LoVo (cell line): ENCODE measurements at places on chromosomes 3 and 15.

GRCh38 chr3:125022206-125022605 is 33.6 kb downstream of the HEG1 start:
- DNase-seq: no peak

DNA sequence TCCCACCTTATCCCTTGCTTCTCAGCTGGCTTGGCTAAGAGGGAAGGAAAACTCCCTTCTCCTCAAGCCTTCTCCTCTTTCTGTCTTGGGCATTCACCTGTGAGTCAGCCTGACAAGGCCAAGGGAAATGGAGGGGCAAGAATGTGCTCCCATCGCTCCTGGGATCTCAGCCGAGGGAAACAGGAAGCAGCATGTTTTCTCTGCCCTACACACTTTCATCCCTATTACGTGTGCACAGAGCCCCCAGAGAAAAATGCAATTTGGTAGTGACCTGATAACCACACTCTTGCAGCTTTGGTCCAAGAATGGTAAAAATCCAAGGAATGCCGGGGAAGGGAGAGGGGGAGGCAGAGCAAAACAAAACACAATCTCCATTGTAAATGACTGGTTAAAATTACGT is 32.9 kb upstream of the MTMR10 start:
- DNase-seq: peak; percentile 32

DNA sequence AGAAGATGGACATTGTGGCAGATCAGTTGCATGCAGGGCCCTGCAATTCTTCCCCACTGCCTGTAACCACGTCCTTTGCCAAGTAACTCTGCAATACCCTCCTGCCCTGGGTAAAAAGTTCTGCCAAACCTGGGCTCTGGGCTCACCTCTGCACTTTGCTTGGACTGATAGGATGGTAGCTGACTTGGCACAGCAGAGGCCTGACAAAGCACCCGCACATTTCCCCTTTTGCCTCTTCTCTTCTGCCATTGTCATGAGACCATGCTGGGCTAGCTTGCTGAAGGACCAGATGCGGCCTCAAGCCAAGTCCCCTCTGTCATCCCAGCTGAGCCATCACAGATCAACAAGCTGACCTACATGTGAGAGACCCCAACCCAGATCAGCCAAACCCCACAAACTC is 122.4 kb downstream of the SMAD6 start:
- no peak for DNase-seq

- DNase-seq: no peak
Measured at GRCh38 chr15:79257454-79257853, 25.1 kb upstream of the ANKRD34C start.

- DNase-seq: no peak
Measured at GRCh38 chr3:175869404-175869803, 1010.3 kb downstream of the NAALADL2 start.

- DNase-seq: peak; percentile 11
Measured at GRCh38 chr3:16240229-16241023, 24.3 kb downstream of the DPH3 start.

GRCh38 chr3:194129581-194130133 is 6.3 kb upstream of the HES1 start:
- DNase-seq: no peak

- DNase-seq: no peak
Measured at GRCh38 chr3:141929341-141929995, 53.0 kb downstream of the ATP1B3 start.

GRCh38 chr15:50116477-50116876 is 2.6 kb downstream of the ATP8B4 start:
- peak; percentile 18 for DNase-seq

DNA sequence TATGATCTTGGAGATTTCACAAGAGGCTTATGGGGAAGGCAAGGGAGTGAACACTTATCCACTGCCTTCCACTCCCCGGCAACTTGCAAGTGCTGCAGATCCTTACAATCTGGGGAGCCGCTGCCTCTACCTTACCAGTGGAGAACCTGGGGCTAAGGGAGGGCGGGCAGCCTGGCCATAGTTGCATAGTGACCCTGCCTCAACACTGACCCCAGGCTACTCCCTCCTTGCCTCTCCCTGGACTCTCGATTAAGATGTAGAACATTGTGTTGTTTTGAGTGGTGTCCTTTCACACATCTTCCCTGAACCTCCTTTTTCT is 30.6 kb downstream of the SLC6A11 start:
- DNase-seq: no peak

- DNase-seq: no peak
Measured at GRCh38 chr3:106341087-106341486, 472.3 kb upstream of the CBLB start.

DNA sequence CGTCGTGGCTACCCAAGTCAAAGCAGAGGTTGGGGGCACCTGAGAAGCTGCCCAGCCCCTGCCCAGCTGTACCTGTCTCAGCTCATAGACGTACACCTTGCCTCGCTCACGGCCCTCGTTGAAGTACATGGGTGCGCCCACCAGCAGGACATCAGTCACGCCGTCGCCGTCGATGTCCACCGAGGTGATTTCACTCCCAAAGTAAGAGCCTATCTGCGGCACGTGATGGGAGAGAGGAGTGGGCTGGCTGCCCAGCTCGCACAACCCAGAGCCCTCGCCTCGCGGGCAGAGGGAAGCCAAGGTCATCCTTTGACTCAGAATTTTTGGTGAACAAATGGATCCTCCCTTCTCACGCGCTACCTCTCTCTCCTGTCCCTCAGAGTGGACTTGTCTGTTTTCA is 54.7 kb downstream of the FEM1B start:
- no peak for DNase-seq

DNA sequence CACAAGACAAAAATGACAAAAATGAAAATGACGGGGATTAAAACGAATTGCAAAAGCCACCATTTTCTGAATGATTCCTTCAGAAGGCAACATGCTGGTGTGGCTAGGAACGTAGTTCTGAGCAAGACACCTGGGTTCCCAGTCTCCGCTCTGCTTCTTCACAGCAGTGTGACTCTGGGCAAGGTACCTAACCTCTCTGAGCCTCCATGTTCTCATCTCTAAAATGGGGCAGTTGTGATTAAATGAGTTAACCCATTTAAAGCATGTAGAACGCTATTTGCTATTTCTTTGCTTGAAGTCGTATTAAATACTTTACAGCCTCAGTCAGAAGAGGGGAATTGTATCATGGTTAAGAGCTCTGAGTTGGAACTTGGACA is 23.6 kb downstream of the BHLHE40 start:
- no peak for DNase-seq

- no peak for DNase-seq
Measured at GRCh38 chr15:51732646-51733045, 4.8 kb downstream of the LYSMD2 start.
